ENCODE measurements at places on chromosomes 7 and 10.

GRCh38 chr7:28706584-28706983 is 251.5 kb downstream of the TRIL start:
- no peak for DNase-seq

- no peak for DNase-seq
Measured at GRCh38 chr7:71243736-71244410, 111.9 kb downstream of the GALNT17 start.

DNA sequence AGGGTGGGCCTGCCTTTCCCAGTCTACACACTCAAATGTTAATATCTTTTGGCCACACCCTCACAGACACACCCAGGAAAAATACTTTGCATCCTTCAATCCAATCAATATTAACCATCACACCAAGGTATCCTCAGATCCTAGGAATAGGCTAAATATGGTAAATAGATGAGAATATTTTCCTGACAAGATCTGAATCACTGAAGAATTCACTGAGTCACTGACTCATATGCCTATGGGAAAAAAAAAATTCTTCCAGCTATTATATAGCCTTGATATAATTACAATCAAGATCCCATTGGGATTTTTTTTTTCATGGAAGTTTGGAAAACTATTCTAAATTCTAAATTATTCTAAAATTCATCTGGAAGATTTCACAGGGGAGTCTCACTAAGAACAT is 65.8 kb downstream of the INHBA start:
- no peak for DNase-seq

DNA sequence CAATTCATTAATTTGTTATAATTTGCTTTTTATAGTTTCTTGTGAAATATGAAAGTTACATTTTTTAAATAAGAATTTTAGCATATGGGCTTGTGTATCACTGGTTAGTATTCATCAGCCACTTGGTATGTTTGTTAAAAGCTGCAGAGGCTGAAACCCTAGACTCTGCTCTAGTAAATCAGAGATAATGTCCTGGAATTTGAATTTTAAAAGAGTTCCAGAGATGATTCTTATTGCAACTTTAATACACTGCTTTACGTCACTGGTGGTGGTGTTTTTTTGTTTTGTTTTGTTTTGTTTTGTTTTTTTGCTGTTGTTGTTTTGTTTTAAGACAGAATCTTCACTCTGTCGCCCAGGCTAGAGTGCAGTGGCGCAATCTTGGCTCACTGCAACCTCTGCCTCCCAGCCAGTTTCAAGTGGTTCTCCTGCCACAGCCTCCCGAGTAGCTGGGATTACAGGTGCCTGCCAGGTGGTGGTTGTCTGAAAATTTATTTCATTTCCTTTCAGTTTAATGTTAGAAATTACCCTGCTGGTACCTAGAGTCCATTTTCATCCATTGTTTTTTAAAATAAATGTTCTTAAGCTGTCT is 43.8 kb downstream of the PTPN12 start:
- no peak for DNase-seq

DNA sequence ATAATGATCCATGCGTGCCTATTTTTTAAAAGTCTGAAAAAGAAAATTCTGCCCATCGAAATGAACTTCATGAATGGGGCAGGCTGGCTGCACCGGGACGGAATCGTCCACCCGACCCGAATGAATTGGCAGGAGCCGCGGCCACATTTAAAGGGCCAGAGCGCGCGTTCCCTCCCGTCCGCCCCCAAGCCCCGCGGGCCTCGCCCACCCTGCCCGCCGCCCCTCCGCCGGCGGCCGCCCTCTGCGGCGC is 319 bp upstream of the GATA3 start:
- DNase-seq = no peak

- no peak for DNase-seq
Measured at GRCh38 chr7:90005836-90006235, 148.4 kb upstream of the STEAP1 start.

DNA sequence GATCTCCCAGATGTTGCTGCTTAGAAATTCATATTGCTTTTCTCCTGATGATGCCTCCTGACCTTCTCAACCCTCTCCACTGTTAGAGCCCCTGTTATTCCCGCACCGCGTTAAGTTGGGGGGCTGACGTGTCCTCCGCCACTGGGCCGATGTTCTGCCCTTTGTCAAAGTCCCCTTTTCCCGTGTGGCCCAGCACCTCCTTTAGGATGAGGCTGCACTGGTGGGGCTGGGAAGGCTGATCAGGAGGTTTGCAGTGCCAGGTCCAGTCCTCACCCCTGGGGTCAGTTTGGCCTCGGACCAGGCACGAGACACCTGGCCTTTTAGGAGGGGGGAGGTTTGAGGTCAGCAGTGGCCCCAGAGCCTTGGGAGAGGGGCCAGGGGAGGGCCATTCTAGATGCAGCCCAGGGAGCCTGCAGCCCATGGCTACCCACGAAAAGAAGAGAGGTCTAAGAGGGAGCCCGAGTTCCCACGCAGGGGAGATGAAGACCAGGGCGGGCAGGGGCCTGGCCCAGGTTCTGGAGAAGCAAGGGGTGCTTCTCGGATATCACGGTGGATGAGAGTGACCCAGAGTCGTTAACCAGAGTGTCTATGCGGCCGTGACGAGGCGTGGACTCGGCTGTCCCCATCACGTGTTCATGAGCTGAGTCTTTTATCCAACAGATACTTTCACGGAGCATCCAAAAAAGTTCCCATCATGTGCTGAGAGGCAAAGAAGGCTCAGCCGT is 150.4 kb downstream of the DNAJB6 start:
- DNase-seq = no peak

DNA sequence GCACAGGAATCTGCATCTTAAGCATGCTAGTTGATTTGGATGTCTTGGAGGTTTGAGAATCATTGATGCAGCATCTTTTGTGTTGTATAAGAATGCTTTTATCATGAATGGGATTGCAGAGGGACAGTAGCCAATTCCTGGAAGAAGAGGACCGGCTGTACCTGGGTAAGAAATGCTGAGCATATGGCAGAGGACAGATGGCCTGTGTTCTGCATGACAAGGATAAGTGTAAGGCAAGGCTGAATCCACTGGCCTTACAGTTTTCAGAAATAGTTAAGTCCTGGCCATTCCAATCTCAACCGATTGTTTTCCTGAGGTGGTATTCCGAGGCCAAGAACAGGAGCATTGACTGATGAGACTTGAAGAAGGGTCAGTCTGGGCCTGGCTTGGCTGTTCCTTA is 24.4 kb upstream of the KBTBD2 start:
- no peak for DNase-seq

GRCh38 chr10:24430591-24430990 is 221.7 kb downstream of the KIAA1217 start:
- DNase-seq = no peak

DNA sequence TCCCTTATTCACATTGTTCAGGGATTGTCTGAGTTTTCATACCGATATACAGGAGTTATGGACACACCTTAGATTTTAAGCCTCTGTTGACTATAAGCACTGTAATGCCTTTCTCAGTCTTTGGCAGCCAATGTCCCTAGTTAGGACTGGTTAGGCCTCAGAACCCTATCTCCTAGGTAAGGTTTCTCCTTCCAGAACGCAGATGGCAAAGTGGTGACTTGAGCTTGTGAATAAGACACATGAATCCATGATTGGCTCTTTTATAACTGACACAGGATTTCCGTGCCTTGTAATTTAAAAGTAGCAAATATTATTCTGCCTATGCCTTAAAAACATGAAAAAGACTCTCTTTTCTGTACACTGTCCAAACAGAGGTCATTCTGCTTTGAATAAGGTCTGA is 12.5 kb upstream of the RNF148 start:
- no peak for DNase-seq

- peak; percentile 26 for DNase-seq
Measured at GRCh38 chr7:30157204-30157603, 22.4 kb downstream of the MTURN start.

DNA sequence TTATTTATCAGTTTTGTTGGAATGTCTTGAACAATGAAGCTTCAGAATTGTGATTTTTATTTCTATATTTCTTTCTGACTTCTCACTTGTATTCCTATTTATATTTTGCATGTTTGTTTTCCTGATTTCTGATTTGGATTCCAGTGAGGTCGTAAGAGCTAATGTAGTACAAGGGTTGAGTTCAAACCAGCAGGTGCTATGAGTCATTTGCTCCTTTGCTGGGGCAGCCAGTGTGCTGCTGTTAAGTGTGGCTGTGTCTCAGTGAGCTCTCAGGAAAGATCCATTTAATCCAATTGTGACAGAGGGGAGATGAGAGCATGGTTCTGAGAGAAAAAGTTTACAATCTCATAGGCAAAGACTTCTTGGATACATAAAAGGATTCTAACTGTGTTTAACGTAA is 48.6 kb downstream of the MCU start:
- DNase-seq = no peak

GRCh38 chr10:100008708-100009282 is 952 bp downstream of the DNMBP start:
- DNase-seq = no peak

DNA sequence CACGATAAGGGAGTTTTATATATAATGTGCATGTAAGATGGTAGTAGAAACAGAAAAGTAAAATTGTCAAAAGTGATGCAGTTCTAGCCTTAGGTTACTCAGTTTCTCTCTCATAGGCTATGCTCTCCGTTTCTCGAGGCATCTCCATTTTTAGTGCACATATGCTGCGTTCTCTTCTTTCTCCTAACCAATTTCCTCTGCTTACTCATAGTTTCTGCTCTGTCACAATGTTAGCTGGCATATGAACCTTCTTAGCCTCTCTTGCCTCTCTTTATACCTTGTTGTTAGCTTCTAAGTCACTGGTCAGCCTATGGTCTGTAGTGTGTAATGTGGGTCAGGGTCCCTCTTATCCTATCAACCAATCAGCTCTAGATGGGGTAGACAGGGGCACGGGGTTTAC is 280.6 kb upstream of the ETV1 start:
- no peak for DNase-seq

DNA sequence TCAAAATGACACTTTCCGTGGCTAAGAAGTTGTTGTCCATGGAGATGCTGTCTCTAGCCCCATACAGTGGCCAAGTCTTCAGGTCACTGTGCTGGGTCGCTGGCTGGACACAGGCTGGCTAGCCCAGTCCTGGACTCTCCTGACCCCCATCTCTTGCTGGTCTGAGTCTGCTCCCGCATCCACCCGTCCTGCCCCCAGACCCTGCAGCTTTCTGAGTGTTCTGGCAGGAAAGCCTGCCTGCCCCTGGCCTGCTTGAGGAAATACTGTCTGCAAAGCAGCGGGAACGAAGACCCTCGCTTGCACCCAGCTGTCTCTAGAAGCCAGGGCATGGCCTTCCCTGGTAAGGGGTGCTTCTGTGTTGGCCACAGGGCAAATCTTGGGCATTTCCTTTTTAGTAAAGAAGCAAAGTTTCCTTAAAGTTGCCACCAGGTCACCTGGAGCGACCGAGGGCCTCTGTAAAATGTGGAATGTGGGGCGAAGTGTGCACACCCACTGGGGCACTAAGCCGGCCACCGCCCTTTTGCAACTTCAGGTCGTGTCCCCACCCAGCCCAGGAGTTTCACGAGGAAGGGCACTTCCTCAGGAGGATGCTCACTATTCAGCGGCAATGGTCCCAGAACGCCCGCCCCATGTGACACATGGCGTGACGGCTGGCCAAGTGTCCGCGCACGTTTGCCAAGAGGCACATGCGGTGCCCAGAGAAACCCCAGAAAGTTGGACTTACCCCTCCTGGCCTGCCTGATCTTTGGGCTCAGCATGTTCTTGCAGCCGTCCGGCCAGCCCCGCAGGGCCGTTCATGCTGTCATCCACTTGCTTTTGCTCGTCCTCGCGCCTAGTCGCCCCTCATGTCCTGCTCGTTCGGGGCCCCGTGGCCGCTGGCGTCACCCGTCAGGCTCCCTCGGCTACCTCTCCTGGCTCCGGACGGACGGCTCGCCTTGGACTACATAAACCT is 558 bp downstream of the ARHGAP22 start:
- no peak for DNase-seq

DNA sequence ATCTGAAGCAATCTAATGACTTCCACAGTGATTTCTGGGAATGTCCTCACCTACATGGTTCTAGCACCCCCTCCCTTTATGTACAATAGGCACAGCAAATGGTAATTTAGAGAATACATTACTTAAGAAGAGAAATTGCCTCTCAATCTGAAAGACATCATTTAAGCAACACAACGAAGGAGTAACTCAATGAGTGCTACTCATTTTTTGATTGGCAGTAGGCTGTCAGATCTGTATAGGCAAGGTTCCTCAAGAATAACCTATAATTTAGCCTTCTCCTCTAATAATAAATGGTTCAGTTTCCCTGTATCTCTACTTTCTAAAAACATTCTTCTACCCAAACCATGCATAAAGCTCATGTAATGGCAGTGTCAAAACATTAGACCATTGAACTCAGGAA is 30.6 kb upstream of the SEMA3C start:
- DNase-seq = no peak

DNA sequence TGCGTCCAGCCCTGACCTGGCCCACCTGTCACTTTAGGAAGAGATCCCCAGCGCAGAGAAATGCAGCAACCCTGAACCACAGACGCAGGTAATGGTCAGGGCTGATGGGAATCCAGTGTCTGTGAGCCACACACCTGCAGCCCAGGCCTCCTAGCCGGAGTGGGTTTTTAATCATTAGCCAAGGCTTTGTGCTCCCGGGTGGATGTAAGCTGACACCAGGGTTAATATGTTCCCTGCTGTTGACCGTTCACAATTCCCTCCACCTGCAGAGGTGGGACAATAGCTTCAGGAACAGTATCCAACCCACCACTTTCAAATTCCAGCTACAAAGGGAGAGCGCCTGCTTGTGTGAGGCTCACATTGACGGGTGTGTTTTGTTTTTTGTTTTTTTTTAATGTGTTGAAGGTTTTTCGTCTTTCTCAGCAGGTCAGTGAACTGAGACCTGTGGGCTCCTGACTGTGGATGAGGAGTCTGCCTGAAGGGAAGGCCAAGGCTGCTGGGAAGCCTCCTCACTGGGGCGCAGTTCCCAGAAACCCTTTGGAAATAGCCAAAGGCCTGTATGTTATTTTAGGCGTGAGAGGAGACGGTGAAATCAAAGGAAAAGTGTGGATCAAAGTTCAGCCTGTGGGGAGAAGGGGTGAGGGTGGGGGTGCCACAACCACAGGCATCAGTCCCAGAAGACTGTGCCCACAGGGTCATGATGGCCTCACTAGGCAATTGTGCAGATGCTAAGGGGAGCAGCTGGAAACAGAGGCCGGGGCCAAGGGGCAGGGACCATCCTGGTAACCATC is 111.1 kb downstream of the TNS3 start:
- DNase-seq = no peak

DNA sequence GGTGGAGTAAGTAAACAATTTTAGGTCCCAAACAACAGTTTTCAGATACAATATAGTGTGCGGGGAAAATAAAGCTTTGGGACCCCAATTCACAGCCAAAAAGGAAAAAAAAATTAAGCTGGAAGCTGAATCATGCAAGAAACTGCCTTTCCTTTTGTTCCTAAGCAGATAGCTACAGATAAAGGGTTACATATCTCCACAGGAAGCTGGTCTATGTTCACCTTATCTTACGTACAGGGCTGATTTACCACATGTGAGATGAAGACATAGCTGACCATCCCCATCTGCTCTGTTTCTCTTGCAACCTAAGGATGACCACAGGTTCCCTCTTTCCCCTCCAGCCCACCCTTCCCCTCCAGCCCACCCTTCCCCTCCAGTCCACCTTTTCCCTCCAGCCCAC is 14.2 kb upstream of the PFKP start:
- no peak for DNase-seq

GRCh38 chr7:85176197-85176596 is 10.7 kb downstream of the SEMA3D start:
- DNase-seq = no peak
